CD4-positive, alpha-beta T cell treated with Interleukin-1 beta for 1 hour (primary cell): ENCODE measurements at places on chromosomes 6 and 20.

- DNase-seq, result no peak
Measured at GRCh38 chr20:57987659-57988058, 240.8 kb downstream of the ANKRD60 start.

DNA sequence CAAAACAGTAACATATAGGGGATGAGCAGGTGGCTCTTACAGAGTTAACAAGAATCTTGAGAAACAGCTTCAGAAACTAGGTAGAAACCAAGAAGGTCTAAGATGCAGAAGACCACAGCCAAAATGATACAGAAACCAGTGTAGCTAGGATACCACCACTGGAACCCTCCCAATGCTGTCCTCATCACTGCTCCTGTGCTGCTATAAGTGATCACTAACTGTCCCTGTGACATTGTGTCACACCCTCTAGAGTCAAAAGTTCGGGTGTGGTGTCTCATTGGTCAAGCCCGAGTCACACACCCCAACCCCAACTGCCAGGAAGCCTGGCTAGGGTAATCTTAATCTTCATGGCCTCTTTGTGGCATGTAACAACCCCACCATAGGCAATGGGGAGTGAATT, 153.1 kb downstream of the RCAN2 start:
- no peak for DNase-seq

GRCh38 chr6:143727035-143727434, 49.3 kb downstream of the PHACTR2 start:
- no peak for DNase-seq

DNA sequence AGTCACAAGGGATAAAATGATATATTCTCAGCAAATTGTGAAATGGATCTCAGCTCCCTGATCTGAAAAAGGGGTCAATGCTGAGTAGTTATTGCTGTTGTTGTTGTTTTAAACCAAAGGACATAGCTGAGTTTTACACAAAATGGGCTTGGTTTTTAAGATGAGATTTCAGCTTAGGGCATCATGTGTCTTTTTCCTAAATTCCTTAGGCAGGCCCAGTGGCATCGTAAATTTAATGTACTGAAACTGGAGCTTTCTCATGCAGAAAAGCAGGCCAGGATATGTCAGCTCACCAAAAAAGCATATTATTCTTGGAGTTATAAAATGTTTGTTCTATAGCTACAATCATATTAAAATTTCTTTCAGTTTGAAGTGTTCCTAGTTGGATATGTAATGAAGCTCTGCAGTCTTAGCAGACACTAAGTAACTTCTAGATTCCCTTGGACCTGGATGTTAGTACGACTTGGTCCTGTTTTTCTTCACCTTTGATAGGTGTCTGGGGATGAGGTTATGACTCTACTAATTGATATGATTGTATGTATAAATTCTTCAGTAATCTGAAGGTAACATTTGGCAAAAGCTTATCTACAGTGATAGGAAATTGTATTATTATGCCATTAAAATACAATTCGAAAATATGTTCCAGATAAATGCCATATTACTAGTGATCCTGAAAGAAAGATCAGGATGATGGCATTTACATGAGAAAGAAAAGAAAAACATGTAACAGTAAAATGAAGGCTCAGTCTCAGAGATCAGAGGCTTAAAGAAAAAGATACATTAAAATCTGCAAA, 663.3 kb downstream of the RFPL4B start:
- no peak for DNase-seq

GRCh38 chr6:16767765-16768476, 6.7 kb upstream of the ATXN1 start:
- no peak for DNase-seq

DNA sequence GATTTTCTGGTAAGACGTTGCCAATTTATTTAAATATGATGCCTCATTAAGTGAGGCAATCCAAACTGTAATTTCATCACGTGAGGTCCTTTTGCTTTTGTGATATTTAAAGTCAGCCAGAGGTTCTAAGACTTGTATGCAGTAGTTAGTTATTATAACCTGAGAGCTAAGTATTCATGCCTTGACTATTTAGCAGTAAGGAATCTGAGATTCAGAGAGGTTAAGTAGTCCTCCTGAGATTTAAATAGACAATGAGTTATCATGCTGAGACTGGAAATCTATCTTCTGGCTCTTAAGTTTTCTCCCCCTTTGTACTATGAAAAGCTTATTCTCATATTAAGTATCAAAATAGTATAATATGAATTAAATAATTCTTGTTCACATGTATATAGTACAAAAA, 158.0 kb downstream of the UTRN start:
- no peak for DNase-seq

DNA sequence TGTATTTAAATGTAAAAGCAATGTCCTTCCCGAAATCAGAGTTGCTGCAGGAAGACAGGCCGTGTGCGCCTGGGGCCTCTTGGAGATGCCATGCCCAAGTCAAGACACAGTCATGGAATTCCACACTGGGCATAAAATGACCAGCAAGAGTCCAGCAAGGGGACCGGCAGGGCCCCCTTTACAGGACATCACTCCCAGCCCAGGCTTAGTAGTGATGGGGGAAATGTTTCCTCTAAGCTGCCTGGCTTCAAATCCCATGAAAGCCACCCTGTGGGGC, 1.9 kb upstream of the PPP1R3G start:
- DNase-seq, result no peak

DNA sequence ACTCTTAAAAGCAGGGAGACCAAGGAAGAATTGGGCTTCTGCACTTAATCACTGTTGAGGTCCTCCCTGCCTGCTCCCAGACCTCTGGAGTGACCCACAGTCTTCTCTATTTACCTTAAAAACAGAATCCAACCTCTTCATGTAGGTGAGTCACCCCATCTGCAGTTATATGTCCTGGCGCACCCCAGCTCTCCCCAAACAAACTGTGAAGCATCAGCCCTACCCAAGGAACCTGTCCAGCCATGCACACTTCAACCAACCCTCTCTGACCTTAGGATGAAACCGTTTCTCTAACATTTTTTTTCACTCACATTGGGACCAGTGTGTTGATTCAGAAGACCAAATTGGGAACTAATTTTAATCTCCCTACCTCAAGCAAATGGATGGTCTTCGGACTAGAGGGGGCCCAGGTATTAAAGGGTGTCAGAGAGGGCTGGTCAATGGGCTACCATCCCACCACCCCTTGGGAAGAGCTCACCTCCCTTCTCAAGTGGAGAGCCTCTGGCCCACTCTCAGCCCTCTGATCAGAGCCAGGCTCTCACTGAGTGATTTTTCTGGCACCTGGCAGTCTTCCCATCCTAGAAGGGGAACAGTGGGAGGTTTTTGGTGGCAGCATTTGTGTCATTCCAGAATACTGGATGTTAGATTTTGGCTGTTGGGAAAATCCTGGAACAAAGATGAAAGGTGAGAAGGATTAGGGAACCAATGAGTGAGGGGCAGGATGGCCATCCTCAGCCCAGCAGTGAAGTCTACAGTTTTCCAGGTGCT, 203.6 kb downstream of the LRFN2 start:
- DNase-seq, result no peak

GRCh38 chr6:30876039-30876730, 8.1 kb upstream of the DDR1 start:
- no peak for DNase-seq

GRCh38 chr6:105795913-105796517, 290.1 kb upstream of the PRDM1 start:
- no peak for DNase-seq

DNA sequence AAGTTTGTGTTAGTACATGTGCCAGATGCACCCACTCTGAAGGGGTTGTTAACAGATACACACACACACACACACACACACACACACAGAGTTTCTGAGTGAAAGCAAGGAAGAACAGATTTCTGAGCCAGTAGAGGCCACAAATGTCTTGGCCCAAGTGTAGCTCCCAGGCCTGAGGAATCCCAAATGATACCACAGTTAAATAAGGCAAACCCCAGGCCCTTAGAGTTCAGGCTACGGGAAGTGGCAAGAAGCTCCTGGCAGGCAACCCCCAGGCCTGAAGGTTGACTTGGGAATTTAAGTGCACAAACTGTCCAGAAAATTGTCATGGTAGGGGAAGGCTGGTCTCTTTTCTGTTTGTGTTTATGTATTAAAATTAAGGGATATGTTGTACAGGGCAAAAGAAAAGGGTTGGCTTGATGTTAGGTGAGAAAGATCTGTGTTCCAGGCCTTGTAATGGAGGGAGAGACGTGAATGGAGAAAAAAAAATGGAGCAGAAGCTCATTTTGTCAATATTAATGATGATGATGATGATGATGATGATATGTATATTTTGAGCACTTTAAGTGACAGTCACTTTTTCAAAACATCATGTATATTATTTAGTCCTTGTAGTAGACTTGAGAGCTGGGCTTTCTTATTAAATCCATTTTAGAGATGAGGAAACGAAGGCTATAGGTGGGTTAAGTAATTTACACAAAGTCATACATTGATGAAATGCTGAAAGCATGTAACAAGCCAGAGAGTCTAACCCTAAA, 317.0 kb upstream of the JAG1 start:
- no peak for DNase-seq

- peak; percentile 82 for DNase-seq
Measured at GRCh38 chr6:14743474-14744211, 502.2 kb upstream of the JARID2 start.
